ENCODE measurements at places on chromosomes 2 and 18.
A peak's percentile ranks its signal among the peaks of the same experiment; 100 is the strongest.

GRCh38 chr2:172445851-172446250 lies 18.5 kb downstream of the ITGA6 start:
- DNase-seq, result no peak

DNA sequence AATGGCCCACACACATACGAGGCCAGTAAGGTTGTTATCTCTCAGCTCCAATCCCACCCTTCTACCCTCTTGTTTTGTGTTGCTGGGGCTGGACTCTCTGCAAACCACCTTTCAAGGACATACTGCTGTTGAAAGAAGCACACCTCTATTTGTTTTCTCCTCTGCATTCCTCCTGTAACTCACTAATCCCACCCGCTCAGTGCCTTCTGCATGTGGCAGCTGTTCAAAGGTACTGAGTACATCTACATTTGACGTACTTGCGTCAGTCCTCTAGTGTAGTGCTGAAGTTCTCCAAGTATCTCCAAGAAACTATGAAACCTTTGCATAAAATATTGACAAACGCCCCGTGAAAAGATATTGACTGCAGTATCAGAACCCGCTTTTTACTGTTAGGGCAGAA lies 310.6 kb downstream of the AFF3 start:
- DNase-seq, result no peak

GRCh38 chr2:58039170-58039611 lies 7.4 kb upstream of the VRK2 start:
- DNase-seq, result no peak

DNA sequence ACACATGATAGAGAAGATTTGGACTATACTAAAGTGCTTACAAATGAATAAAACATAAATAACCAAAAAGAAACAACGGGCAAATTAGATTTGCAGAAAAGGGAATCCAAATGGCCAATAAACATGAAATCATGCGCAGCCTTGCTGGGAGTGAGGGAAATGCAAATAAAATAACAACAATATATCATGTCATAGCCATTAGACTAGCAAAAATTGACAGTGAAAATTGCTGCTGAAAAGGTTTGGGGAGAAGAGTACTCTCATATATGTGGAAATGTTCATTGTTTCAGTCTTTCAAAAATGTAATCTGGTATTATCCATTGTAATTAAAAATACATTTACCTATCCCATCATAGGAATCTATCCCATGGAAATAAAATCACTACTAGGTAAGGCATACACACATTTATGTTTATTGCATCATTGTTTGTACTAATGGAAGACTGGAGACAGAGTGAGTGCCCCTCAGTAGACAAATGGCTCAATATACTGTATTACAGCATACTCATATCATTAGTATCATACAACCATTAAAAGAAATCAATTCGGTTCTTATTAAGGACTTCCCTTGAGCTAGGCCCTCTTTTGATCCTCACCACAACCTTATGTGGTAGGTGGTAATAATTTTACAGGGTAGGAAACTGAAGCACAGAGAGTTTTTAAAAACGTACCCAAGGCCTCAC lies 94.1 kb upstream of the MSTN start:
- no peak for DNase-seq

- DNase-seq, result no peak
These were observed 70.3 kb downstream of the HAUS1 start for GRCh38 chr18:46174342-46175041.

DNA sequence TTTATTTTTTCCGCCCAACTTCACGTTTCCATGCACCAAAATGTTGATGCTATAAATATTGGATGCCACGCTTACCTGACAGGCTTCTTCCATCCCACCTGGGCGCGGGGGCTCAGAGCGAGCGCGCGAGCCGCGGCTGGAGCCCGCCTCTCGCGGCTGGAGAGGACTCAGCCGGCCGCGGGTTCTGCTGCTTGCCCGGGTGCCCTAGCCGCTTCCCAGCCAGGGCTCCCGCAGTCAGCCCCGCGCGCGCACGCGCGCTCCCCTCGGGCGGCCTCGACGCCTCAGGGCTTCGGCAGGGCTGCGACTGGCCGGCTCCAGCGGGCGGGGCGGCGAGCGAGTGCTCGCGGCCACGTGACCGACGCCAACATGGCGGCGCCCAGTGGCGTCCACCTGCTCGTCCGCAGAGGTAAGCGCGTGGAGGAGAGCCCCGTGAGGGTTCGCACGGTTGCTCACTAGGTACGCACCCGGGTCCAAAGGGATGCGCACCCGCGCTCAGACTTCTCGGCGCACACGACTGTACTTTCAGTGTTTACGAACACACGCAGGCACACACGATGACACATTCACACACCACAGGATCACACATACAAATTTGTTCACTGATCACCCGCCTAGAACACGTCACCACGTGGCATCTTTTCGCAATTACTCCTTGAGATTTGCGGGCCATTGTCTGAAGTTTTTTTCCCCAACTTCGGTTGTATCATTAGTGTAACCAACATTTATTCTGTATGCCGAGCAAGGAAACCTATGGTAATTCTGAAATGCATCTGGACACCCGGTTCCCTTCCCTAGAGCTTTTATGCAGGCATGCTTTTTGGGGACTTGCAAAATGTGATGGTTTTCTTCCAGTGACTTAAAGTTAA lies at the start of gene METAP1D:
TSS of gene METAP1D (plus strand) at position 350 of the 866 bp plus-strand sequence. CDS start at position 367, 17 bp downstream.
- DNase-seq, result peak; percentile 84

GRCh38 chr18:62844850-62845643 lies 129.7 kb downstream of the PHLPP1 start:
- DNase-seq, result no peak

GRCh38 chr18:46793565-46793964 lies 36.7 kb upstream of the ST8SIA5 start:
- no peak for DNase-seq

DNA sequence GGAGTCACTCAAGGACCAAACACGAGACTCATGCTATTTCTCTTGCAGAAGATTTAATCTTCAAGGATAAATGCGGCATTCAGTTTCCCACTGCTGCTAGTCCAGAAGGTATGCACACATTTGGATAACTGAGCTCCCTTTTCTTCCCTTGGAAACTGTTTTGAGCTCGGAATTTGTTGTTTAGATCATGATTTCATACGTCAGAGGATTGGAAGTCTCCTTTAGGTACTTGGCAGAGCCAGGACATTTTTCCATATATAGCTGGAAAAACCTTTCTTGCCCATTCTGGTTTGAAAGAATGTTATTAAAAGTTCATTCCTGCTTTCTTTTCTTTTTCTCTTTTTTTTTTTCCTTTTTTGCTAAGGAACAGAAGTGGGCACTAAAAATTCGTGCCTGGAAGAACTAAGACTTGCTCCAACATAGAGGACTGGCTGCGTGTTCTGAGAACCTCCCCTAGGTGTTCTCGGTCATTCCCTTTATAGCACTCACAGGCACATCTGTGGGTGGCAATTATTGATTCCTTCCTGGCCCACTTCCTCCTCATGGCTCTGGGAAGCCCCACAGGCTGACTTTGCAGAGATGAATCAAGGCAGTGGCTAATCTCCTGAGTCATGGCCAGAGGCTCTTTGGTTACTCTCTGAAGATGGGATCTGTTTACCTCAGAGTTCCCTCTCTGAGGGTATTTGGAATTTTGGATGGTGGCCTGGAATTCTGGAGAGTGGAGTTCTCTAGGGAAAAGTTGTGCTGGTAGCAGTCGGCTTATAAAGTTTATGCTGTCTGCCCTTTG lies 104.8 kb downstream of the PLCL1 start:
- no peak for DNase-seq

Measured in NCI-H1105 (cell line).